ENCODE measurements at places on chromosomes 3 and 15.

DNA sequence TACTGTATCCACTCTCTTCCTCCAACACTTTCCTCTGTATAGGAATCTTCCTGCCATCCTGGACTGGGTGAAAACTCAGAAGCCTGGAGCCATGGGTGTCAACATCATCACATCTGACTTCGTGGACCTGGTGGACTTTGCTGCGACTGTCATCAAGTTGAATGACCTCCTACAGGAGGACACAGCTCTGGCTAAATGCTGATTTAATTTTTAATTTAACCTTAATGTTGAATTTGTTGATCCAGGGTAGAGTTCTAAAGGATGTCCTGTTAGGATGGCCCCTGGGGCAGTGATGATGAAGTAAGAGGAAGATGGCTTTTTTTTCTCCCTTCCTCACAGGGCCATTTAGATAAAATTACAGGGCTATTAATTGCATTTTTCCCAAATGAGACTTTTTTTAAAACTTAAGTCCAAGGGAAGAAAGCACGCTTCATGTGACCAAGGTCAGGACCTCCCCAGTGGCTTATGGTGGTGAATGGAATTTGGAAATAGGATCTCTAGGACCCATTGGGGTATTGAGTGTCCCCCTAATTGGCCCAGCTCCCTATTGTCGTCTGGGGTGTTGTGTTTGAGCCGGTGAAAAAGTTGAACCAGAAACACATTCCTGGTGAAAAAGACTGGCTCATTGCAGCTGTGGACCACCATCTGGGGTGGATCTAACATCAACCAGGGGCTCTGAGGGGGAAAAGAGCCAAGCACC, 125.7 kb upstream of the ZBED2 start:
- DNase-seq: no peak

- DNase-seq: no peak
Measured at GRCh38 chr3:128367221-128367620, 99.5 kb downstream of the DNAJB8 start.

DNA sequence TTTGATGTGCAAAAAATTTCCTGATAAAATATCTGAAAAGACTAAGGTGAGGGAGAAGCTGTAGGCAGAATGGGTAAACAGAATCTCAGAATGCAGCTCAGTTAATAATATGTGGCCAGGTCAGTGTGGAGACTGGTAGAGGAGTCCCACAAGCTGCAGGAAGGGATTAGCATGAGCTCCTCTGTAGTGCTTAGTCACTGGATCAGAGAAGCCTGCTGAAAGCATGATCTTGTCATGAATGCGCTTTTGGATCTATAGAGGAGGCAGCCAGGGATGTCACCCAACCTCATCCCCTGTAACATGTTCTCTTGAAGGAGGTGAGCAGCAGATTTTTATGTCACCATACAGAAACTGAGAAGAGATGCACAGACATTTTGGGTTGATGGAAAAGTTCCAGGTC, 1035.3 kb upstream of the GBE1 start:
- no peak for DNase-seq

GRCh38 chr3:14455571-14456317, 53.3 kb downstream of the SLC6A6 start:
- DNase-seq: no peak

- no peak for DNase-seq
Measured at GRCh38 chr3:189586941-189587663, 44.1 kb upstream of the TP63 start.

DNA sequence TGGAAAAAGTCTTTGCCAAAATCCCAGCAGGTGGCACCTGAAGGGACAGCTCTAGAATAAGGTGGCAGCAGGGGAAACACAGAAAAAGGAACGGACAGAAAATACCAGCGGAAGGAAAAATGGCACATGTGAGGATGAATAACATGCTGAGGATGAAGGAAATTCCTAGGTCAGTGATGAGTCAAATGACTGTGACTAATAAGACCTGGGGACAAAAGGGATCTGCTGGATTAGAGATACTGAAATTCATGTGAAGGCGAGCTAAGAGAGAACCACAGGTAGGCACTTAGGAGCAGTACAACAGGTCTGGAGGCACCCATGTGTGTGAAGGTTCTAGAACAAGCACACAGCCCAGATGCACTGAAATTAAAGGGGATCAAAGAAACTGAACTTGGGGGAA, 482.5 kb downstream of the FOXP1 start:
- no peak for DNase-seq

- no peak for DNase-seq
Measured at GRCh38 chr15:31344823-31345605, 18.4 kb downstream of the KLF13 start.

DNA sequence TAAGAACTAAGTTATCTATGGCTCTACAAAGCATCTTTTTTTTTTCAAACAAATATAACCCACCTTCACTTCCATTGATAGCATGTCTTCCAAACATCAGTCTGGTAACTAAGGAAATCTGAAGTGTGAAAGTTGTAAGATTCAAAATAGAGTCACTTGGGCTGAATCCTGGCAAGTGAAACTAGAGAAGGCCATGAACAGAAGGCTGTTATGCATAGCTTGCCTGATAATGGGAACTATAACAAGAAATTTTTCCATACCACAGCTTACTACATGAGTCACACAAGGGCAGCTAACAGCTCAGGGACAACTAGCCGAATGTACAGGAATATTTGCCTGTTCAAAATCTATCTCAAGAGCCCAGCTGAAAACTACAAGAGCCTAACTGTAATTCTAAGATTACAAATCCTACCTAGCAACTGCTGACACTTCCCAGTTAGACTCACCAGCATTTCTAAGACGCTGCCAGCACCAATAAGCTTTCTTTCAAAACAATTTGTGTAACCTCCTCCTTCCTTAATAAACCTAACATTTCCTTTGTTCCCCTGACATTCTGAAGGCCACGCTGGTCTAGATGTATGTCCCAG, 1066.5 kb downstream of the PLOD2 start:
- peak; percentile 55 for DNase-seq

- peak; percentile 68 for DNase-seq
Measured at GRCh38 chr15:90062023-90062442, 40.2 kb downstream of the IDH2 start.

- no peak for DNase-seq
Measured at GRCh38 chr3:127373441-127374085, 85.7 kb upstream of the PRR20G start.

- no peak for DNase-seq
Measured at GRCh38 chr3:18740631-18741583, 315.8 kb upstream of the SATB1 start.

DNA sequence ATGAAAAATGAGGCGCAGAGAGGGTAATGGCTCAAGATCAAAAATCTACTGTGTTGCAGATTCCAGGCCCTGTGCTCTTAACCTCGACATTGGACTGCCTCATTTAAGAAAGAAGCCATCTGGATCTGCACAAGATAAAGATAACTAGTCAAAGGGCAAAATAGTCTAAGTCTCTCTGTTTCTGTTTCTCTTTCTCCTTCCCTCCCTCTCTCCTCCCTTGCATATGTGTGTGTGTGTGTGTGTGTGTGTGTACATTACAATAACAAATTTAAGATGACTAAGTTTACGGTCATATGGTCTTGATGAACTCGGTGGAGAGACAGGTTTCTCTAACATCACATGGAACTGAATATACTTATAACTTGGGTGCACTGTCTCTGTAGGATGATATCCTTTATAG, 69.2 kb downstream of the MEIS2 start:
- no peak for DNase-seq

GRCh38 chr15:87570206-87570605, 686.3 kb downstream of the NTRK3 start:
- no peak for DNase-seq

GRCh38 chr15:82105451-82106215, 59.8 kb upstream of the MEX3B start:
- DNase-seq: peak; percentile 25

- no peak for DNase-seq
Measured at GRCh38 chr3:57079474-57079831, 19.0 kb downstream of the SPATA12 start.

GRCh38 chr3:69088063-69088462, 3.3 kb downstream of the ARL6IP5 start:
- DNase-seq: no peak

- no peak for DNase-seq
Measured at GRCh38 chr3:143884861-143885260, 36.6 kb upstream of the SLC9A9 start.

- DNase-seq: no peak
Measured at GRCh38 chr3:109804697-109805096, 467.4 kb upstream of the DPPA4 start.

DNA sequence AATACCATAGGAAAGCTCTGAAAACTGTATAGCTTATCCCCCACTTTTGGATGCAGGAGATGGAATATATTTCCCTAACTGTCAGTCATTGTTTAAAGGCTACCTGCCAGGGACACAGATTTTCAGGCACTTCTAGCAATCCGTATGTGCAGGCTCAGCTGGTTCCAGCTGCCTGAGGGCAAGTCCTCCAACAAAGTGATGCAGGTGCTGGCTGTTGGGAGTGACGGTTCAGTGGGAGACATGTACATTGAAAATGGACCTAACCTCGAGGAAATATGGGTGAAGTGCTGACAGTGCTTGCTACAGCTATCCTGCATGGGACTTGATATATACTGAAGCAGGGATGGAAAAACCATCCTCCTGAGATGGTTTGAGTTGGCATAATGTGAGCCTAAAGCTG, 153.1 kb upstream of the GAP43 start:
- DNase-seq: no peak

- no peak for DNase-seq
Measured at GRCh38 chr3:55923207-55923606, 436.1 kb upstream of the WNT5A start.

- DNase-seq: no peak
Measured at GRCh38 chr15:92545996-92546395, 109.6 kb downstream of the FAM174B start.

DNA sequence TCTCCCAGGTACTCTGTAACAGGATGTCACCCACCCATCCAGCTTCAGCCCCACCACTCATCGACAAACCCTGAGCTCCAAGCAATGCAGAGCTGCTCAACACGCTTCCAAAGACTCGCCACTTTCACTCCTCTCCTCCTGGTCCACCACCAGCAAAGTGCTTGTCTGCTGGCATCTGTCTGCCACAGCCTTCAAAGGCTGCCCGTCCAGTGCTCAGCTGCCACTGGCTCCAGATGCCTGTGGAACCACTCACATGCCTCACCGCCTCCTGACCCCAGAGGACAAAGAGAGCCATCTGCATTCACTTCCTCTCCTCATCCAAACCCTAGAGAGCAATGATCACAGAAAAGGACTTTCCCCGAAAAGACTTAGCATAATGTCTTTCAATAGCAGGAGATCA, 109.5 kb upstream of the OCA2 start:
- no peak for DNase-seq

DNA sequence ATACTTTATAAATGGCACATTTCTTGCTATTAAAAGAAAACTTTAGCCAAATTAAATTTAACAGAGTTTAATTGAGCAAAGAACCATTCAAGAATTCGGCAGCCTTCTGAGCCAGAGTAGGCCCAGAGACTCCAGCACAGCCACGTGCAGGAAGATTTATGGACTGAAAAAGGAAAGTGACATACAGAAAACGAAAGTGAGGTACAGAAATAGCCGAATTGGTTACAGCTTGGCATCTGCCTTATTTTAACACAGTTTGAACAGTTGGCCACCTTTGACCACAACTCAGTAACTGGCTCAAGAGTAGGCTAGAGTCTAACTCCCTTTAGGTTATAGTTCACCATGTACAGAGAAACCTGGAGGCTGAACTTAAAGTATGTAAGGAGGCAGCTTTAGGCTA, 17.6 kb downstream of the CFAP44 start:
- DNase-seq: no peak

DNA sequence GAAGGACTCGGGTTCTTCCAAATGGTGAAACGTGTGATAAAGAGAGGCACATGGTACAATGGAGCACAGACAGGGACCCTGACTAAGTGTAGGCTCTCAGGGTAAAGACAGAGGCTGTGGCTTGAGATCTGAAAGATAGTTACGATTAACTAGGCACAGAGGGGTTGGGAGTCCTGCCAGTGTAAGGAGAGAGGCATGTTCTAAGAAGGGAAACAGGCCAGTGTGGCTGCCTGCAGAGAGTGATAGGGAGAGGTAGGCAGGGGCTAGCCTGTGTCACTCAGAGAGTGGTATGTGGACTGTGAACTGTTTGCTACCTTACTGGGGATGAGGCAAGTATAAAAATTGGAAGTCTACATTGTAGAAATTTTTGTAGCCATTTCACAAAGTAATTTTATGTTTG, 109.5 kb downstream of the PEX5L start:
- peak; percentile 22 for DNase-seq

- DNase-seq: no peak
Measured at GRCh38 chr3:31758322-31758965, 222.6 kb downstream of the OSBPL10 start.

GRCh38 chr15:74548241-74548640, 7.2 kb downstream of the ARID3B start:
- no peak for DNase-seq

DNA sequence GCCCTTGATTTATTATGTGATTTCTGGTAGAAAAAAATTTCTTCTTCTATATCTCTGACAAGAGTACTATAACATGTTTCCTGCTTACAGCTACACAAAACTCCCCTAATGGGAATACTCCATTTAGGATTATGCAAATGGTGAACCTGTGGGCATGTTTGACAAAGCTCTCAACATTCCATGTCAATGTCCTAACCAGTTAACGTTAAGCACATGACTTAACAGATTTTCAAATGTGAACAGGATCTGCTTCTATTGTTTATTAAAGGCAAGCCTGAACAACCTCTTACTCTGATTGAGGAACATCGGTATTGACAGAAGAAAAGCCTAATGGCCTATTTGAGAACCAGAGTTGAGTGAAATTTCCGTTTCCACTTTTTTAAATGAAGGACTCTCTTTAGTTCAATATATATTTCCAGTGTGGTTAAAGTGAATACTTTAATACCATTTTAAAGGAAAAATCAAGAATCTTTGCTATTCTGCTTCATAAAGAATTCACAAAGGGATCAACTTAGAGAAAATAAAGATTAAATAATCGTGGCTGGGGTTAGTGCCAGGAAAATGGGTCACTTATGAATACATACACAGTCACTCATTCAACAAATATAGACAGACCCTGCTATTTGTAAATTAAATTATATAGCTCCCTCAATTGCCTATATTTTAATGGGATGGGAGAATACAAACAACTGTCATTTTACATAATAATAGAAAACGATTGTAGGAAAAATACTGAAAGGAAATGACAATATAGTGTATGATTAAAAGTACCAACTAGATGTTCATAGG, 300.3 kb upstream of the CBLB start:
- peak; percentile 17 for DNase-seq

GRCh38 chr3:134419960-134420321, 45.7 kb upstream of the AMOTL2 start:
- DNase-seq: no peak

- peak; percentile 15 for DNase-seq
Measured at GRCh38 chr3:184993394-184993793, 159.5 kb downstream of the C3orf70 start.

- no peak for DNase-seq
Measured at GRCh38 chr15:59002418-59002859, 15.0 kb downstream of the RNF111 start.

DNA sequence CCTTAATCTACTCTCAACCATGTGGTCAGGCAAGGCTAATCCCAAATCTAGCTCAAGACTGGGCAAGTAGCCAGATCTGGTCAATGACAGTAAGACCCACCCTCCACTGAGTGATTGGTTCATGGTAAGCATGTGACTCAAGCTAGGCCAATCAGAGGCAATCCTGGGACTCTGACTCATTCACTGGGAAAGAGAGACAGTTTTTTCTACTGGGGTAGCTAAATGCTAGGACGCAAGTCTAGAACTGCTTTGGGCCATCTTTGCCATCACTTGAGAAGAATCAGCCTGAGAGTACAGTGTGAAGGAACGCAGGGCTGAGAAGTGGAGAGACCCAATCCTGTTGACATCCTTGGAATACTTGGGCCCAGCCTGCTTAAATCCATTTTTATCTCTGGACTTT, 9.4 kb upstream of the RAD18 start:
- peak; percentile 45 for DNase-seq

GRCh38 chr3:126835472-126836219, 131.6 kb downstream of the CHCHD6 start:
- DNase-seq: no peak

Measured in iPS-NIHi11 (cell line).